HT-29 (cell line): ENCODE measurements at places on chromosomes 6 and 20.

- DNase-seq, result no peak
Observed at GRCh38 chr6:134478764-134479399, 161.0 kb upstream of the SGK1 start.

GRCh38 chr20:2820084-2820895 lies 4.1 kb downstream of the TMEM239 start:
- no peak for DNase-seq

DNA sequence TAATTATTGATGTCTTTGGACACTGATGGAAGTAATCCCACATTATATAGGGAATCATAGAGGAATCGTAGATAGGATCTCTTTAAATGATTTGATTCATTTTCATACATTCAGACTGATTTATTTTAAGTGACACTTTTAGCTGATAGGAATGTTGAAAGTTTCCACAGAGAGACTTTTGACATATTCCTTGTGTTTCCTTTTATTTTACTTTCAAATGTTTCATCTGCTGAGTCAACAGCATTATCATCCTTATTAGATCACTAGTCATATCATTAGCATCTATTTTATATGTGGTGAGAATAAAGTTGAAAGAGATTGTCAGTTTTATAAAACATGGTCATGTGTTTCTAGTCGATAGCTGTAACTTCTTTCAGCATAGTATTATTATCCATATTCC lies 13.4 kb downstream of the DCBLD1 start:
- no peak for DNase-seq

DNA sequence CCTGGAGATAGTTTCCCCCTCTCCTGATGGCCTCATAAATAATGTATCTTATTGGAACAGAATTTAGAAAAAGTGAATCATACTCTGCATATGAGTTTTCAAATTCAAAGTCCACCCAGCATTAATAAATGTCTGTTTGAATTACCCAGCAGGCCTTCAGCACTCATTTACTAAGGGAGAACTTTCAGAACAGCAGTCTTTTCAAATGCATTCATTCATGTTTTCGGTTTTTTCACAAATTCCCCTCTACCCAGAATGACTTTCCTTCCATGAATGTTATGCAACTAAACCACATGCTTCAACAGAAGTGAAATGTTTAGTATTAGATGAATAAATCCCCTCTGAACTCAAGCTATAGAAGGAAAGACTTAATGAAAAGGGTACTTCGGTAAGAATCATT lies 92.4 kb downstream of the RTN4IP1 start:
- no peak for DNase-seq
